ENCODE measurements at places on chromosomes 5 and 9.

DNA sequence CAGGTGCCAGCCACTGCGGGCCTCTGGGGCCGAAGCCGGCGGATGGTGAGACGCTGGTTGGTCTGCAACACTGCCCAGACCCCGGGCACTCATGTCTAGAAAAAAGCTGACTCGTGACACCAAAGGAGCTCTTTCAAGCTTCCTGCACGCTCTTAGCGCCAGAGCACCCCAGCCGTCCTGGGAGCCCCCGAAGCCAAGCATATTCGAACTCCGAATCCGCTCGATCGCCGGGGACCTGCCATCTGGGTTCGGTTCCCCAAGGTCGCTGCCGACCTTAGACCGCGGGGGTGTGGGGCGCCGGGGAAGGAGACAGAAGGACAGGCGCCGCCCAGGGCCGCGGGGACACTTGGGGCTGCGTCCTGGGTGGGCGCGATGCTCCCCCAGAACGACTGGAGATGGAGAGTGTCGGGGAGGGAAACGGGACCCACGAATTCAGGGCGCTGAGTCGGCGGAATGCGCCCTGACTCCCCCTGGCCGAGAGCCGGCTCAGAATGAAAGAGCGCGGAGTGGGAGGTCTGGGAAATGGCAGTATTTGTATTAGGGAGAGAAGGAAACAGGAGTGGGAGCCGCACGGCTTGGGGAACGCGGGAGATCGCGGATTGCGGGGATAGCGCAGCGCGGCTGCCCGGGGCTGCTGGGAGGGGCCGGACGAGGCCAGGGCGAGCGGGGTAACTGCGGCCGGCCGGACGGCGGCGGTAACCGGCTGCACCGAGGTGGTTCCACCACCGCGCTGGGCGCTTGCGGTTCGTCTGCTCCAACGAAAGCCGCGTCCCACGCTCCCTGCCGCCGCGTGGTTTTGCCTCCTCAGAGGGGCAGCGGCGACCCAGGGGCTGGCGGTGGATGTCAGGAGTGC, 20.1 kb upstream of the MARCHF6 start:
- DNase-seq: no peak

GRCh38 chr5:118762291-118762690, 226.1 kb downstream of the DTWD2 start:
- no peak for DNase-seq

DNA sequence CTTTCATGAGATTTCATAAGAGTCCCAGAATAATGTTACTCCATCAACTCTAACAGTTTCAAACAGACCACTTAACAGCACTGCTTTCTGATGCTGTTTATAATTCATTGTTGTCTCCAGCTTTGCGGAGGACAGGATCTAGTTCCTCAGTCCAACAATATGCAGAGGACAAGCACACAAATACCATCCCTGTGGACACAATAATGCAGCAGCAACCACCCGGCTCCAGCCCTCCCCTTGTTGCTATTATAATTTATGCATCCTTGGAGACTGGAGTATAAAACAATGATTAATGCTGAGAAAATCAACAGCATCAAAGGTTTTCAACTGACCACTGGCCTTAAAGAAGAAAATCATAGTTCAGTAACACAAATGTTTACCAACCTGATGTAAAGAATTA, 108.3 kb downstream of the DENND1A start:
- DNase-seq: no peak

- DNase-seq: no peak
These were observed 327.2 kb downstream of the BNC2 start for GRCh38 chr9:16543225-16543624.

- no peak for DNase-seq
These were observed 6.3 kb downstream of the IFNA21 start for GRCh38 chr9:21160178-21160577.

DNA sequence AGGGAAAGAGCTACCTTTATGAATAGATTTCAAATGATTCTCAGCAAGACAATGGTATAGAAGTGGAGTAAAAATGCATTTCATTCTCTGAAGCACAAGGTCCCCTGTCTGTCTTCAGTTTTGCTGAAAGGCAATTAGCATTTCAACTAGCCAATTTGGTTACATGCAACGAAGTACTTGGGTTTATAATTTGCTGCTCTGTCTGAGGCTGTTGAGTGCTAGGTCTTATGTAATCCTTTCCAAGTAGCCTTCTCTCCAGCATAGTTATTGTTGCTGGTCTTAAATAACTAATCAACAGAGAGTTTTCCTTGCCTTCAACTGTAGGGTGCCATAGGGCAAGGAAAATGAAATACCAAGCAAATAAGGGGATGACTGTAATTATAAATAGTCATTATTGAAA, 4.5 kb downstream of the ADGRV1 start:
- DNase-seq: no peak

GRCh38 chr9:111838439-111838838, 43.7 kb upstream of the SHOC1 start:
- no peak for DNase-seq

DNA sequence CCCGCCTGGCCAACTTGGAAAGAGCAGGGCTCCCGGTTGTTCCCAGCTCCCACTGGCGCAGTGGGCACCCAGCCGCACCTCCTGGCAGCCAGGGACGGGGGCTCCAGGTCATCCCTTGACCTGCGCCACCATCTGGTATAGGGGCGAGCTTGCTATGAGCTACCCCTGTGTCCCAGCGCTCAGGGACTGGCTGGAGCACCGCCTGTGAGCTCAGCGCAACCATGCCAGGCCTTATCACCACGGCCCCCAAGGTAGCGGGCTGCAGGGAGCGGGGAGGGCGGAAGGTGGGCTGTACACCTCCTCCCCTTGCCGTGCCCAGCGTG, 15.4 kb upstream of the RASA1 start:
- no peak for DNase-seq

GRCh38 chr5:42970636-42971559, 69.2 kb downstream of the ANXA2R start:
- DNase-seq: no peak

GRCh38 chr5:28523888-28524635, 1485.7 kb upstream of the CDH9 start:
- no peak for DNase-seq

DNA sequence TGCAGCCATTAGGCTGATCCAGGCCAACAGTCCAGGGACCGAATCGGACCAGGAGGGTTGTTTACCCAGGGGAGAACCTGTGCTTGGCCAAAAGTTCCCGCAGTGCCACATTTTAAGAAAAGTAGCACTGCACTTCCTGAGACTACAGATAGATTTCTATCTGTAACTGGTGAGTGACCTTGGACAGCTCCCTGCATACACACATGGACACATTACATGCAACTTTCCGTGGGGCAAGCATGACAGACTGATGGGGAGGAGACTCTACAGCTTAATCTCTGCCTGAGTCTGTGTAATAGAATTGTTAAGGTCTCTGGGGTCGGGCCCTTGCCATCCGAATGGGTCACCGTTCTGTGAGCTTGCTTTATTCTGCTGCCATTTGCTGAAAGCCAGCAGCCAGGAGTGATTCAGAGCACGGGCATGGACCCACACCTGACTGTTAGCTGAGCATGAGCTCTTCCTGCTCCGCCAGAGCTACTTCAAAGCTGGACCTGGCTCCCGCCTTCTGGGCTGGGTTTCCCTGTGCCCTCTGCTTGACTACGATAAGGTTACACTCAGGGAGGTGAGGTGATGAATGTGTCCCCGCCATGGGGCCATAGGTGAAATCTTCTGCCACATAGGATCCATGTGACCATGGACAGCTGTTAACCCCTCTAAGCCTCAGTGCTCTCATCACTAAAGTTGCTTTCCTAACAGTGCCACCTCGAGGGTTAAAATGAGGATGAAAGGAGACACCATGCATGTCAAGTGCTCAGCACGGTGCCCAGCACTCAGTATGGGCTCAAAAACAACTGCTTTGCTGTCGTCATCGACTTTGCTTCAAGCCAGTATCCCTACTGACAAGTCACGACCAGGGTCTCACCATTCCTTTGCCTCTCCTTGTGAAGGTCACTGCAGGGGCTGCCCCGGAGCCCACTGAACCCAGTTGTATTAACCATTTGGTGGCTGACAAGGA, 200.0 kb downstream of the MELK start:
- DNase-seq: no peak

DNA sequence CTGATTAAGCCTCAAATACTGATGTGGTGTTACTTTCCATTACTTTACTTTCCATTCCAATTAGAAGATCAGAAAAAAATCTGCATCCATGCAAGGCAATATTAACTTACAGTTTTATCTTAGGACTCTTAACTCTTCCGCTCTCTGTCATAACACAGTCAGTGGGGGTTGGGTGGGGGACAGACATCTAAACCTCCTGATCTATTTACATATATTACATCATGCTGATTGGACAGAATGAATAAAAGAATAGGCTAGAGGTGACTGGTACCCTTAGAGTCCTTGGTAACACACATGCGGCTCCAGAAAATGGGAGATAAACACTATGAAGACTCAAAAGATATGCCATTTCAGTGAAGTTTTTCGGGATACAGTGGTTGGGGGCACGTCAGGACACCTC, 27.6 kb downstream of the RAPGEF6 start:
- no peak for DNase-seq

DNA sequence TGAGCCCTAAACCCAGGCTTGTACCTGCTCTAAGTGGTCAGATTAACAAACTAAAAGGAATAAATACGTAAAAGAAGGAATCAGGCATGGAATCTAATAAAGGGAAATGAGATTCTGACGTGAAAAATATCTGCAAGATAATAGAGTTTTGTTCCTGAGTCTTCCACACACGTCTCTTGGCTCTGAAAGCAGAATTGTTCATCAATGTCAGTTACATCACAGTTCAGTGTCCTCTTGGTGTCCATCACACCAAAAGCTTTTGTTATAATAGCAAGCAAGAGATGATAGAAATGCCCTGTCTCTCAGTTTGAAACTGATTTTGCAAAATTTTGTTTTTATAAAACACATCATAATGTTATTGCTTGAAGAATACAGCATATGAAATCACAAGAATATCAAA, 34.7 kb upstream of the NMUR2 start:
- no peak for DNase-seq

GRCh38 chr5:82176115-82176814, 101.9 kb downstream of the RPS23 start:
- no peak for DNase-seq

GRCh38 chr5:80277191-80277590, 21.3 kb upstream of the SERINC5 start:
- no peak for DNase-seq

- DNase-seq: no peak
These were observed 280.4 kb downstream of the FER start for GRCh38 chr5:109027983-109028607.

DNA sequence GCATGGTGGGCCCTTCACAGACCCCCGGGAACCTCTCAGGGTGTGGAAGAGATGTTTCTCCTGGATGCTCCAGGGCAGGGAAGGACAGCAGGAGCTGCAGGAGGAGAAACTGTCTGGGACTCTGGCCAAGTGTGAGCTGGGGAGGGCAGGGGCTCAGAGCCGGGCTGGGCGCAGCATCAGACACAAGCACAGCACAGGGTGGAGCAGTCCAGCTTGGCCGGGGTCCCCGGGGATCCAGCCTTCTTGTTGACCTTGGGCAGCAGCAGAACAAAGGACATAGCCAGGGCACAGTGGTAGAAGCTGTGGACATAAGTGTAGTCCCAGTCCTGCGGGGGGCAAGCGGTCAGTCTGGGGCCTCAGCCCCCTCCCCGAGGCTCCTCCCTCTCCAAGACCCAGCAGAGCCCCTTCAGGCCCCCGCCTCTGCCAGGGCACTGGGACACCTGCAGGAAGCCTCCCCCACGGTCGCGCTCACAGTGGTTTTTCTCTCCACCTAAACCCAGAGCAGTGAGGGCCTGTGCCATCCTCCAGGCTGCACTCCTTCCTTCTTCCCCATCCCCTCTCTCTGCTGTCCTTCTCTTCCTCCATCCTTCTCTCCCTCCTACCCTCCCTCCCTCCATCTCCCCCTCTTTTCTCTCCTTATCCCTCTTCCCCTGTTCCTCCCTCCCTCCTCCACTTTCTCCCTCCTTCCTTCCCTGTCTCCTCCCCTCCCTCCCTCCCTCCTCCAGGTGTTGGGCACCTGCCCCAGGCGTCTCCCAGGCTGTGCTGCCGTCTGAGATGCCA, 10.1 kb downstream of the MYMK start:
- no peak for DNase-seq

DNA sequence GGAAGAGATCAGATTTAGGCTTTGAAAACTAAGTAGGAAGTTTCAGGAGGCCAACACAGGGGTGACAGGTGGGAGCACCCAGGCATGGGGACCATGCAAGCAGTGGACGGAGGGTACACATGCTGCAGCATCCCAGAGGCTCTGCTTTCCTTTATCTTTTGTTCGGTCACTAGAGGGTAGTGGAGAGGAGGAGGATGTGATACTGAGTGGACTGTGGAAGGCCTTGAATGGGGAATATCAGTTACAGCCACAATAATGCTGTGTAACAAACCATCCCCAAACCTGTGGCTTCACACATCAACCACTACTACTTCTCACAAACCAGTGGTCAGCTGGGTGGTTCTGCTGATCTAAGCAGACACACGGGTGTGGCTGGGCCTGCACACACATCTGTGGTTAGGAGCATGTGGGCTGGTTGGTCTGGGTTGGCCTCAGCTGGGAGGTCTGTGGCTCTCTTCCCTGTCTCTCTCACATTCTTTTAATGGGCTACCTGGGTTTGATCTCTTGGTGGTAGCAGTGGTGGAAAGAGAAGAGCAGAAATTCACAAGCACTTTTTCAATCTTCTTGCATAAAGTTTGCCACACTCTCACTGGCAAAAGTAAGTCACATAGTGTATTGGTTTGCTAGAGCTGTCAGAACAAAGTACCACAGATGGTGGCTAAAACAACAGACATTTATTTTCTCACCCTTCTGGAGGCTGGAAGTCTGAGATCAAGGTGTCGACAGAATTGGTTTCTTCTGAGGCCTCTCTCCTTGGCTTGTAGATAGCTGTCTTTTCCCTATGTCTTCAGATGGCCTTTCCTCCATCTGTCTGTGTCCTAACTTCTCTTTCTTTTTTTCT, 238.7 kb downstream of the AGTPBP1 start:
- DNase-seq: no peak

GRCh38 chr5:1808439-1808838, 7.2 kb downstream of the NDUFS6 start:
- DNase-seq: no peak

GRCh38 chr5:168382421-168382820, 91.0 kb downstream of the WWC1 start:
- DNase-seq: no peak

Data from H54 (cell line).